ENCODE measurements at places on chromosomes 2 and 18.

- no peak for DNase-seq
These were observed 19.6 kb downstream of the CHN1 start for GRCh38 chr2:174985614-174986013.

DNA sequence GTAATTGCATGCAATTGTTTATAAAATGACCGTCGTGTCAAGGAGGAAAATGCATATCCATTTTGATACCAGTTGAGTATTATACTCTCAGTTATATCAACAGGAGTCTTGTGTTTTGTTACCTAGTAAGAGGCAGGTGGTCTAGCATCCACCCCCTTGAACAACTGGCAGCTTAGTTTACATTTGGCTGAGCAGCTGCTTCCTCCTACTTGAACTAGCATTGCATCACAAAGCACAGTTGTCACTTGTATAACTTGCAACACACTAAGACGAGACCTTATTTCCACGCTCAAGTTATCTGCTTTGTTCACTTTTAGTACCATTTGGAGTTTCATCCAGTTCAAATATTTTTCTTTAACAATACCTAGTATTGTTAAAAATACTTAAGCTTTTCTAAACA lies 75.4 kb upstream of the UBE2E3 start:
- DNase-seq, result no peak

DNA sequence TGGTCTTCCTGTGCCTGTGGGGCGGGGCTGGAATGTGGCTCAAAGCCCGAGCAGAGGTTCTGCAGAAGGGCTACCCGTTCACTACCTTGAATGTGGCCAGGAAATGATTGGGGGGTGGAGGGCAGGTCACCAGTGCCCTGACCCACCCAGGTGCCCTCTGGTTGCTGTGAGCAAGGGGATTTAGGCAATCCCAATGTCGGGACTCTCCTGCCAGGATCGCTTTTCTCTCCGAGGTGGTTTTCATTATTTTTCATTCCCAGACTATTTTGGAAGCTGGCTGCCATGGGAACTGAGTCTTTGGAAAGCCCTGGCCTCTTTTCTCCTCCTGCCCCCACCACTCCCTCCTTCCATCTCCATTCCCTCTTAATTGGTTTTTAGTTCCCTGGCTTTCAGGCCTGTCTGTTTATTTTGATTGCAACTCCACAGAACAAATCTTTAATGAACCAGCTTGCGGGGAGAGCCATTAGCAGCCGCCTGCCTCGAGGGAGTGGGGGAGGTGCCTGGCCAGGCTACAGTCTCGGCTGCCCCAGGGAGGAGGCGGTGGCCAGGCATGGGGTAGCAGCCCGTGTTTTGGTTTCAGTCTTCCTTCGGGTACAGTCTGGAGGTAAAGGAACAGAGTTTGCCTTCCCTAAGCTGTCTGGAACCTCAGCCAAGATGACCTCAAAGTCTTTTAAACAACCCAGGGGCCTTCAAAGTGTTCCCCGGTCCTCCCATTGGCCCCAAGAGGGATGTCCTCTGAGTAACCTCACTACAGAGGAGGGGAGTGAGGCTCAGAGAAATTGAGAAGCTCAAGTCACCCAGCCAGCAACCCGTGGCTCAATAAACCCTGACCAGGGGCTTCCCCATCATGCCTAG lies 114.4 kb upstream of the HAAO start:
- DNase-seq, result peak; percentile 48

DNA sequence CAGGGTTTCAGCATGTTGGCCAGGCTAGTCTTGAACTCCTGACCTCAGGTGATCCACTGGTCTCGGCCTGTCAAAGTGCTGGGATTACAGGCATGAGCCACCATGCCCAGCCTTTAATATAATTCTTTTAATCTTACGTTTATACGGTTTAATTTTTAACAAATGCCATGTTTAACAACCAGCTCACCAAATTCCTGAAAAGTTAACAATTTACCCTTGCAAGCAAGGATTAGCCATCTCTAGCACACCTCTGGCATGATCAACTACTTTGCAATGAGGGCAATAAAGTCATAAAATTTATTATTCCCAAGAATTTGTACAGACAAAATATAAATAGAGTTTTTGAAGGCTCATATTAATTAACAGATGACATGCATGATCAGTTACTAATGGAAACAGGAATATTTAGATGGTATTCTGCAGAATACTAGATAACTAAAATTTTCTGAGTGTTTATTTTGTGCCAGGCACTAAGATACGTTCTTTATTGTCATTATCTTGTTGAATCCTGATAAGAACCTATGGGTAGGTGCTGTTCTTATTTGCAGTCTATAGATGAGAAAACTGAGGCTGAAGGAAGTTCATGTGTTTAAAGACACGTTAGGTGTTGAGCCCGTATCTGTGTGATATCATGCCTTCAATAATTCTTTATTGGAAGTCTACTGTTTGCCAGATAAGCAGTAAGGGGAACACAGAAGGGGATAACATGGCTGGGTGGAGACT lies 190.1 kb downstream of the CDCA7 start:
- DNase-seq, result no peak

GRCh38 chr2:38692636-38693318 lies 26.9 kb downstream of the GALM start:
- DNase-seq, result no peak

GRCh38 chr2:11097038-11097720 lies 58.1 kb upstream of the SLC66A3 start:
- peak; percentile 60 for DNase-seq

GRCh38 chr2:85853499-85854165 lies 35.2 kb downstream of the ST3GAL5 start:
- no peak for DNase-seq

DNA sequence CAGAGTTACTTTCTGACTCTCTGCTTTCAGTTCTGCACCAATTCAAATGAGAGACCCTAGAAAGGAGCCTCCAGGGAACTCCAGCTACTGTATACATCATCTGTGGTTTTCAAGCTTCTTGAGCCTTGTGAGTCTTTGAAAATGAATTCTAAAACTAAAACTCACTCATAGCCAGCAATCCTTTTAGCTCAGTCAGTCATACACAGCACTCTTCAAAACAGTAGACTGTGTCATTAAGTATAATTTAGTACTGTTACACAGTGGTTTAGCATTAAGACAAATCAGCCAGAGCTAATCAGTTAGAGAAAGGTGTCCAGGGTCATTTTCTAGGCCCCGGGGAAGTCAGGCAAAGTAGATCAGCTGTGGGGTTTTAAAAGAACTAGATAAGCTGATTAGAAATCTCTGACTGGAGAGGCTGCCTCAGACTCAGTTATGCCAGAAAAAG lies 322.1 kb upstream of the THUMPD2 start:
- peak; percentile 93 for DNase-seq

GRCh38 chr2:72562451-72563153 lies 263.2 kb downstream of the EXOC6B start:
- no peak for DNase-seq

- DNase-seq, result no peak
These were observed 1.6 kb downstream of the TXNL4A start for GRCh38 chr18:79986726-79987125.

DNA sequence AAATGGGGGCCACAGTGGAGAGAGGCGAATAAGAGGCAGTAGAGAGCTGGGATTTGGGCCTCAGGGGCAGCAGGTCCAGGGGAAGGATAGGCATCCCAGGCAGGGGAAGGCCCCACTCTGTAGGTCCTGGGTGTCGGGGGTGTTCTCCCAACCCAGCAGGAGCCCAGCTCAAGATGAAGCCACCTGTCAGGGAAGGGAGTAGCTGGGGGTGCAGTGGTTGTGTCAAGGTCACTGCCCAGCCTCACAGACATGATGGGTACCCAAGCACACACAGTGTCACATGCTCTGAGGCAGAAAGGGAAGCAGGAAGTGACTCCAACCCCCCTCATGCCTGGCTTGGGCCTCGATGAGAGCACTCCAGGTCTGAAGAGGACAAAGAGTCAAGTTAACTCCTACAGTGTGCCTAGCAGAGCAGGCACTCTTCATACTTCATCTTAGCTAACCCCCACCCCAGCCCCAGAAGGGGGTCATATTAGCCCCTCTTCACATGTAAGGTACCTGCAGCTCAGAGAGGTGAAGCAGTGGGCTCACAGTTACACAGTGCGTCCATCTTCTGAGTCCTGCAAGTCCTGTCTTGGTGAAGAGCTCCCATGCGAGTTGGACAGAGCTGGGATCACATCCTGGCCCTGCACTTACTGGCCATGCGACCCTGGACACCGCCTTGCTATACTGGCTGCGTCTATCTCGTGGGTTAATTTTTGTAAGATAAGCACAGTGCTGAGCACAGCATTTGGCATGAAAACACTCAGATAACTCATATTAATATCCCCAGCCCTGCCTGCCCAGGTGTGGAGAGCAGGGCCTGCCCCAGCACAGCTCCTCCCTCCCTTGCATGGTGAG lies 72.6 kb upstream of the DAPL1 start:
- DNase-seq, result no peak

DNA sequence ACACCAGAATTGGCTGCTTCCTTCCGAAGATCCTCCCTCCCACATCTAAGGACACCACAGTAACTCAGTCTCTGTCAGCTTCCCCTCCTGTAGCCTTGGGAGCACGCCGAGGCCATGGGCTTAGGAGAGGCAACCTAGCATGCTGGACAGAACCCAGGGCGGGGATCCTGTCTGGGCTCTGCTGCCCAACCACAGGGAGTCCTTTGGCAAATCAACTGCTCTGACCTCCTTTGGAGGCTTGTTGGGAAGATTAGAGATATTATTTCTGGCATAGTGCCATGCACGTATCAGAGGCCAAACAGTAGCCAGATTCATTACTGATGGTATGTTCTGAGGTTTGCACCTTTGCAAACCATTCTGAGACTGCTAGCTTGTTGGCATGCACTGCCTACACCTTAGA lies 262.7 kb upstream of the EPAS1 start:
- no peak for DNase-seq

GRCh38 chr2:100620481-100620880 lies 57.7 kb downstream of the PDCL3 start:
- no peak for DNase-seq

DNA sequence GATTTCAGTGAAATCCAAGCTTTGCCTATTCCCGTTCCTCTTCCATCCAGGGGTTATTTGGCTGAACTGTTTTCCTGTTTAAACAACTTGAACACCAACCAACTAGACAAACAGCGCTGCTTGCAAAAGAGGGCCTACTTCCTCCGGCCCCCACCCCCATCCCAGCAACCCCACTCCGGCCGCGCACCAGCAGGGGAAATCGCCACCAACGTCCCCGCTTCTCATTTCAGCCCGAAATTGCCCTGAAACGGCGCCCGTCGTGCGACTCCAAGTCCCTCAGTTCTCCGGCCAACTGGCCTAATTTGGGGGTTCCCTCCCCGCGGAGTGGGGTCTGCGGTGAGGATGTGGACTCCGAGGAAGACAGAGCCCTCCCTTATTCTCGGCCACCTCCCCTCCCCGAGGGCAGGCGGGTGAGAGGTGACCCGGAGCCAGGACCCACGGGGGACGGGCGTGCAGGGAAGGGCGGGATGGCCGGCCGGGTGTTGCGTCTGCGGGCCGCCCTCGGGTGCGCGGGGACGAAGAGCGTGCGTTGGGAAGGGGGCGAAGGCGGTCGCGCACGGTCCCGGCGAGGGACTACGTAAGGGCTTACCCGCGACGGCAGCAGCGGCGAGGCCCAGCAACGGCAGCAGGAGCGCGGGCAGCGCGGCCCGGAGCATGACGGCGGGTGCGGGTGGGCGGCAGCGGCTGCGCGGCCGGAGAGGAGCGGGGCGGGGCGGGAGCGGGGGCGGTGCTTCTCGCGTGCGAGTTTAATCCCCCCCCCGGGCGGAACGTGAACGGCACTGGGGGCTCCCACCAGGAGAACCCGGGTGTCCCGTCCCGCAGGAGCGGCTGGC lies at the start of gene CD302:
Gene CD302, minus strand, starts transcription at position 666 of the 833 bp plus-strand sequence. Its CDS starts 10 bp downstream, at position 656.
- peak; percentile 42 for DNase-seq

GRCh38 chr2:62383846-62384245 lies 122.1 kb downstream of the TMEM17 start:
- no peak for DNase-seq

- DNase-seq, result no peak
These were observed 5.8 kb upstream of the ACSL3 start for GRCh38 chr2:222854773-222855700.

DNA sequence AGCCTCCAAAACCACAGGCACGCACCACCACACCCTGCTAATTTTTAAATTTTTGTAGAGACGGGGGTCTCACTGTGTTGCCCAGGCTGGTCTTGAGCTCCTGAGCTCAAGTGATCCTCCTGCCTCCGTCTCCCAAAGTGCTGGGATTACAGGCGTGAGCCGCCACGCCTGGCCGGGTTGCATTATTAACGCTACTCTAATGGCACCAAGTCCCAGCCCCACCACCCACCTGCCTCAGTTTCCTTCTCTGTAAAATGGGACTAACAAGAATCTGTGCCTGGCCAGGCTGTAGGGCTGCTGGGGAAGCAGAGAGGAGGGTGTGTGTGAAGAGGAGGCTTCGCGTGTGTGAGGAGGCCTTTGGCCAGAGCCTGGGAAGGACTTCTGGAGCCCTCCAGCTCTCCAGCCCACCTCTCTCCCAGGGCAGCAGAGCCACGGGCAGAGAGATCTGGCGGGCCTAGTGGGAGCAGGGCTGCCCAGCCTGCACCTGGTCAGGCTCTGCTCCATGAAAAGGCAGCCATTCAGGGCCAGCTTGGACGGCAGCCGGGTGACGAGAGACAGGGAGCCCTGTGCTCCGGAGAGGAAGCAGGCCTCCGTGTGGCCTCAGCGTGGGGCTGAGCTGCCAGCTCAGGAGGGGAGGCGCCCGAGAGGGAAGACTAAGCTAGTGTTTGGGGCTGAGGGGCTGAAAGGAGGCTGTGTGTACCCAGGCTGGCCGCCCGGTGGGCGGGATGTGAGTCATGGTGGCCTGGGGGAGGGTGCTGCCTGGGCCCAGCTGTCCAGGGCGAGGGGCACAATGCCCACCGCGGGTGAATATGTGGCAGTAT lies 7.4 kb upstream of the B3GNT7 start:
- DNase-seq, result peak; percentile 47

GRCh38 chr2:20191714-20192569 lies 33.0 kb downstream of the SDC1 start:
- no peak for DNase-seq

DNA sequence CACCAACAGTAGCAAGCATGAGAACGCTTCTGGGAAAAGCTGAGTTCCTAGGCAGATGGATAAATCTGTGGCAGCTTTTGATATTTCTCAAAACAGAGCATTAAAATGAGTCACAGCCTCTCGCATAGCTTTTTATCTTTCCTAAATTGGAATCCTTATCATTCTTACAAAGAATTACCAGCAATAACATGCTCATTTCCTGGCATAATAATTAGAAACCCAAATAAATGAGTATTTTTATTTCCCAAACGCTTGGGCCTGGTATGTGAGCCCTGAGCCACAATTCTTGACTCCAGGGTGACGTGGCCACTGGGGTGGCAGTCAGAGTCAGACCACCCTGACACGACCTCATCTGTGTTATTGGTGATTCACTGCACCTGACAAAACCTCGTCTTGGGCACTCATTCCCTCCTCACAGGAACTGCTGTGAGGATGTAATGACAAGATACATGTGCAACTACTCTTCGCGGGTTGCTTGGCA lies 210.7 kb downstream of the ARL4C start:
- peak; percentile 68 for DNase-seq

GRCh38 chr2:216849987-216850386 lies 9.9 kb downstream of the TNP1 start:
- DNase-seq, result no peak

DNA sequence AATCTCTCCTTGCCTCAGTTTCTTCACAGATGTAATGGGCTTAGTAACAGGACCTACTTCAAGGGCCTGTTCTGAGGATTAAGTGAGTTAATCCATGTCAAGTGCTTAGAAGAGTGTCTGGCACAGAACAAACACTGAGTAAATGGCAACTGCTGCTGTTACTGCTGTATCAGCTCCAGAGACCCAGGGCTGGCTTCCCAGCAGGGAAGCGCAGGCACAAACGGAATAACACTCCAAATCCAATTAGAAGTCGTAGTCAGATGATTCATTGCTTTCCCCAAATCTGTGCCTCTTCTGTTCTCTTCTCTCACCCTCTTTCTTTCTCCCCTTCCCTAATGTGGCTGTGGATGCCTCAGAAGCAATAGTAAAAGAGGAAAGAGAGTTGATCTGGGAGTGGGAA lies 101.1 kb upstream of the FZD7 start:
- no peak for DNase-seq

Data from fibroblast of skin of abdomen (primary cell).